ENCODE measurements at places on chromosomes 11 and 22.

DNA sequence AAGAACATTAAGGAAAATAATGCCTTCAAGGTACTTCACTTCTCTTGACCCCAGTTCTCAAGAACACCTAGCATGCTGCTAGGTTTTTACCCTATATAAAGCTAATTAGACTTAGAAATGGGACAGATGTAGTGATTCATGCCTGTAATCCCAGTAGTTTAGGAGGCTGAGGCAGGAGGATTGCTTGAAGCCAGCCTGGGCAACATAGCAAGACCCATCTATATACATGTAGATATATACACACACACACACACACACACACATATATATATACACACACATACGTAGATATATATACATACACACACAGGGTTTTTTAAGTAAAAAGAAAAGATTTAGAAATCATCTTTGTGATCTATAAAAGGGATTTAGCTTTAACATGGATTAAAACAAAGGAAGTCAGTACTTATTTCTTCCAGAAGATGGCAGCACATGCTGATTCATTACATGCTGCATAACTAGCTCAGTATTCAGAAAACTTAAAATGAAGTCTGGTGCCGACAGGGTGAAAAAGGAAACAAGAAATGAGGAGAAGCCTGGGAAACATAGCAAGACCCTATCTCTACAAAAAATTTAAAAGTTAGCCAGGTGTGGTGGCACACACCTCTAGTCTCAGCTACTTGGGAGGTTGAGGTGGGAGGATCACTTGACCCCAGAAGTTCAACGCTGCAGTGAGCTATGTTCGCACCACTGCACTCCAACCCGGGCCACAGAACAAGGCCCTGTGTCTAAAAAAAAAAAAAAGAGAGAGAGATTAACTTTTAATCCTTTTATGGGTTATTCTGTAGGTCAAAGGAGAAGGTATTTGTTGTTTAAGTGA lies 28.5 kb upstream of the RBX1 start:
- DNase-seq, result no peak

- DNase-seq, result no peak
Measured at GRCh38 chr11:128948583-128948982, 5.9 kb upstream of the TP53AIP1 start.

DNA sequence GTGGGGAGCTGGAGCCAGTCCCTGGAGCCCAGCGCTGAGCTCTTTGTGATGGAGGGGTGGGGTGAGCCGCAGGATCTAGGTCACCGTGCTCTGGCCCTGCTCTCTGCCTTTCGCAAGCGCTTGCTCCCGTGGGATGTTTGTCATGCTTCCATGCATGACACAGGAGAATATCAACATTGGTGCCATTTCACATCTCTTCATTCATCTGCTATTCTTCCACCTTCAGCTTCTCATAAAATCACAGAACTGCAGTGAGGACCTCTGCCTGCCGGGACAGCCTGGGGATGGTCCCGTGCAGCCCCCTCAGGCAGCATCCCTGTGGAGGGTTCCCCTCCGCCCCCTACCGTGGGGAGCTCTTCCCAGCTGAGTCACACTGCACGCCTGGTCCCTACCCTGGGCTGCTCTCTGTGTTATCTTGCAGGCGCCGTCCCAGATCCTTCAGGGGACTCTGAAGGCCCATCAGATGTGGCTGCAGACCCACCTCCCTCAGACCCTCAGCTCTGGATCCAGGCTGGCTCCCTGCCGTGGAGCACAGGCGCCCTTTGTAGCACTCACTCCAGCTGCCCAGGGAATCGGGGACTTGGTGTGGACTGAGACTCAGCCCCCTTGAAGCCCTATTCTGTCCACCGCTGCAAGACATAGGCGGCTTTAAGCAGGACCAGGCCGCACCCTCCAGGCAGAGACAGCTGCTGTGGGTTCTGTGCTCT lies 5.1 kb upstream of the SEPTIN5 start:
- no peak for DNase-seq

- no peak for DNase-seq
Measured at GRCh38 chr11:106958517-106959248, 59.6 kb downstream of the GUCY1A2 start.

DNA sequence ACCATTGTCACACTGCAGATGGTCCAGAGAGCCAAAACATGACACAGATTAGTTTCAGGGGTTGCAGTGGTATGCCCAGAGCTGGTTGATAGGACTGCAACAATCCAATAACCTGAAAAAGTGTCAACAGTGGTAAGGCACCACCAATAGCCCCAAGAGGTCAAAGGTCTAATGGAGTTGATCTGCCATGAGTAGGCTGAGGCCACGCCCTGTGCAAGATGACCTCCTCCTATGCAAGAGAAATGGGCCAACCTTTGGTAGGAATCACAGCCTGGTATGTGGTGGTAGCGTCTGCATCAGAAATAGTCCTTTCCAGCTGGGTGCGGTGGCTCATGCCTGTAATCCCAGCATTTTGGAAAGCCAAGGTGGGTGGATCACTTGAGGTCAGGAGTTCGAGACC lies 19.6 kb downstream of the GUCD1 start:
- no peak for DNase-seq

DNA sequence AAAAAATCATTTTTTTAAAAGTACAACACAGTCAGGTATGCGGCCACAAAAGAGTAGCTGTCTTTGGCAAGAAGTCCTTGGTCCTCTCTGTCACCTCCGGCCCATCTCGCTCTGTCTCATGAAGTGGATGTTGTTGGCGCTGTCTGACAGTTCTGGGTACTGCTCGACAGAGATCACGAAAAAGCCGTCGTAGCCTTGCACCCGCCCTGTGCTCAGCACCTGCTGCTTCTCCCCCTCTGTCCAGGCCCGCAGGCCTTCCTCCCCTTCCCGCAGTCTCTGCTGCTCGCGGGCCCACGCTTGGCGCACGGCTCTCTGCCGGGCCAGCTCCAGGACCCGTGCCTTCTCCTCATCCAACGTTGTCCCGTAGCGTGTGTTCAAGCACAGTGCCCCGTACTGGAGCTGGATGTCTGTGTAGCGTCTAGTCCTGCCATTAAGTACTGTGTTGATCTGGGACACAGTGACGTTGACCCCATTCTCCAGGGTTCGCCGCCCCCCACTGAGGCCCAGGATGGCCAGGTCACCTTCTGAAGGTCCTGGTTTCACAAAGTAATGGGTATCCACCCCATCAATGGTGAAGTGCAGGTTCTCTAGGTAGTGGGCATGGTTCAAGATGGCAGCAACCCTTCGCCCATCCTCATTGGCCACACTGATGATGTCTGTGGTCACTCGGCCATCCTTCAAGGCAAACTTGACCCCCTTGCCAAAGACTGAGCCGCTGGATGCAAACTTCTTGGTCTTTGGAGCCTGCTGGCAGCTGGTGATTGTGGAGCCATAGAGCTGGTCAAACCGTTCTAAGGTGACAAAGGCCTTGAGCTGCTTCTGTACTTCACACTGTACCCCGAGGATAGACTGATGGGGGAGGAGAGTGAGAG lies 83.5 kb upstream of the NARS2 start:
- DNase-seq, result no peak

GRCh38 chr11:7965386-7965785 lies at the start of gene NLRP10:
TSS of gene NLRP10 (minus strand) at chr11:7965447. CDS start at chr11:7963495, 1,952 bp downstream.
- DNase-seq, result no peak

- no peak for DNase-seq
Measured at GRCh38 chr11:73413256-73413655, 37.1 kb downstream of the RELT start.

- no peak for DNase-seq
Measured at GRCh38 chr11:35484435-35484834, 41.0 kb downstream of the PAMR1 start.

GRCh38 chr11:31408201-31408600 lies 38.5 kb downstream of the DNAJC24 start:
- DNase-seq, result no peak

DNA sequence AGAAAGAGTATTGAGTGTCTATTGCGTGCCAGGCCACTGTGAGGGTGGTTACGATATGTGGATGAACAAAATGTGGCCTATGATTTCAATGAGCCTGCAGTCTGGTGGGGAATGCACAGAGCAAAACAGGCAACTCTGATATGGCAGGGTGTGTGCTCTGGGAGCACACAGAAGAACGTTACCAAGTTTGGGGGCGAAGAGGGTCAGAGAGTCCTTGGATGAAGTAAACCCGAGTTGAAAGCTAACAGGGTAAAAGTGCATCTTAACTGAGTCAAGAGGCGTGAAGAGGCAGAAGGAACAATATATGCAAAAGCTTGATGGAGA lies 258 bp downstream of the CFAP68 start:
- DNase-seq, result no peak

DNA sequence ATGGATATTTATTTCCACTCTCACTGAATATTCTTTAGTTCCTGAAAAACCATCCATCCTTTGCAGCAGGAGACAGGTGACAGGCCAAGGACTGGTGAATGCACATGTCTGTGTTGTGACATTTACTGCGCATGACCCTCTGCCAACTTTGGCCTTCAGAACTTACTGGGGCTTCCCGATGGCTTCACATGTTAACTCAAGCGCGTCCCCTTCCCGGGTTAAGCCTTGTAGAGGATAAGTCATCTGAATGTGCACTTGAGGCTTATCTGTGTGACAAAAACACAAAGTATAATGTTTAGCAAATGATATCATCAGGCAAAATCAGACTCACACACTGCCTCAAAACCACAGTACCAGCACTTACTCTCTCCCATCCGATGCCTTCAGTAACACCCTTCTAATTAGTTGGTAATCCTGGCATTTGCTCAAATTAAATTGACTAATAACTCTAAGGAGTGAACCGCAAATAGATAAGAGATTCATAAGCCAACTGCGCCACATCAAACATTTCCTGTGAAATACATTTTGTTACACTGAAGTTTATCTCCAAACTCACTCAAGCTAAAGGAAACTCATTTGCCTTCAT lies 286.4 kb downstream of the CADM1 start:
- DNase-seq, result no peak

DNA sequence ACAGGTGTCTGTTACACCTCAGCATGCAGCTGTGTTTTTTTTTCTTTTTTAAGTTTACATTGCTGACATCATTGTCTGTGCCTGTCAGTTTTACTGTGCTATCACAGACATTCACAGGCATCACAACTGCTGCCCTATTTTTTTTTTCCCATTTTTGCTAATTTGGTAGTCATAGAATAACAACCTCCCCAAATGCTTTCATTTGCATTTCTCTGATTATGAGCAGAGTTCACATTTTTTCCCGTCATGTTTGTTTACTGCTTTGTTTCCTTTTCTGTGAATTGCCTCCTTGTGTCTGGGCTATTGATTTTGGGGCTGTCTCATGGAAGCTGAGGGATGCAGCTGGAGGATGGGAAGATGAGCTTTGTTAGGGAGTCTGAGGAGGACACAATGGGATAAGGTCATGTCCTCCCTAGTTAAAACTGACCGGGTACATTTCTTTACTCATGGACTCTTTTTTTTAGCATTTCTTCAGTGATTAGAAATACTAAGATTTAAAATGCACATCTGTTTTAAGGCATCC lies 155.1 kb downstream of the LDLRAD3 start:
- no peak for DNase-seq

- no peak for DNase-seq
Measured at GRCh38 chr22:24542641-24543040, 12.3 kb downstream of the GUCD1 start.

GRCh38 chr11:19253817-19254216 lies 13.1 kb upstream of the E2F8 start:
- DNase-seq, result no peak

- no peak for DNase-seq
Measured at GRCh38 chr11:69195824-69196782, 40.4 kb downstream of the SMIM38 start.

- no peak for DNase-seq
Measured at GRCh38 chr22:26722159-26722558, 64.8 kb downstream of the MIAT start.

DNA sequence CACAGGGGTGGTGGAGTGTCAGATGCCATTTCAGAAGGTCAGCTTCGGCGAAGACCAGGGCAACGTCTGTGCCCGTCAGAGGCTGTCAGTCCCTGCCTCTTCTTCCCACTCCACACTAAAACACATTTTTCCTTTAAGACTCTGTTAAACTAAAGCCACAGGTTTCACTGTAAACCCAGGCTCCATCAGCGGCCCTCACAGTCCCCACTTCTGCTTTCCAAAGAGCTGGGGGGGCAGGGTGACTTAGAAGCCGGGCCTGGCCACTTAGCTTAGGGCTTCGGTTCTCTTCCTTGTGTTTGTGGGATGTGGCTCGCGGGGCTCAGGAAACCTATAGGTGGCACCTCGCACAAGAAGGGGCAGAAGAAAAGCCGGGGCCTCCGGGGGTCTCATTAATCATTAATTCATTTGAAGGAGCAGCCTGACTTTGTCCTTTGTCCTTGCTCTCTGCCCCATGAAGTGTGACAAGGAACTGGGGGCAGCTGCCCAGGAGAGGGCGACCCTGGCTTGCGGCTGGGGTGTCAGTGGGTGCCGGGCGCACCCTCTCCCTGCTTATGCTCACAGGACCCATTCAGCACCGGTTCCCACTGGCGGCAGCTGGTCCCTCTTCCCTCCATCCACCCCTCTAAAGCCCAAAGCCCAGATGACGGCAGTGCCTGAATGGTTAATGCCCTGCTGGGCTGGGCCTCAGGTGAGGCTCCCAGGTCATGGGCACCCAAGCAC lies 4.1 kb downstream of the SLC25A45 start:
- DNase-seq, result no peak

DNA sequence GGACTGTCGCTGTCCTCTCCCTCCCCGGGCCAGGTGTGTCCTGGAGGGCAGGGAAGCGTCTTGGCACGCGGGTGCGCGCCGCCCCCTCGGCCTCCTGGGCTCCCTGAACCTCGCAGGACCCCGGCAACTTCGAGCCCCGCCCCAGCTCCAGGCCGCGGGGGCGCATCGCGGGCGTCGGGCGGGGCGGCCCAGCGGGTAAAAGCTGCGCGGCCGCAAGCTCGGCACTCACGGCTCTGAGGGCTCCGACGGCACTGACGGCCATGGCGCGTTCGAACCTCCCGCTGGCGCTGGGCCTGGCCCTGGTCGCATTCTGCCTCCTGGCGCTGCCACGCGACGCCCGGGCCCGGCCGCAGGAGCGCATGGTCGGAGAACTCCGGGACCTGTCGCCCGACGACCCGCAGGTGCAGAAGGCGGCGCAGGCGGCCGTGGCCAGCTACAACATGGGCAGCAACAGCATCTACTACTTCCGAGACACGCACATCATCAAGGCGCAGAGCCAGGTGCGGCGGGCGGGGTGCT lies at the start of gene CST6:
Gene CST6 (plus strand): TSS at position 224 of the 519 bp plus-strand sequence. CDS start 37 bp downstream, at position 261.
- no peak for DNase-seq

DNA sequence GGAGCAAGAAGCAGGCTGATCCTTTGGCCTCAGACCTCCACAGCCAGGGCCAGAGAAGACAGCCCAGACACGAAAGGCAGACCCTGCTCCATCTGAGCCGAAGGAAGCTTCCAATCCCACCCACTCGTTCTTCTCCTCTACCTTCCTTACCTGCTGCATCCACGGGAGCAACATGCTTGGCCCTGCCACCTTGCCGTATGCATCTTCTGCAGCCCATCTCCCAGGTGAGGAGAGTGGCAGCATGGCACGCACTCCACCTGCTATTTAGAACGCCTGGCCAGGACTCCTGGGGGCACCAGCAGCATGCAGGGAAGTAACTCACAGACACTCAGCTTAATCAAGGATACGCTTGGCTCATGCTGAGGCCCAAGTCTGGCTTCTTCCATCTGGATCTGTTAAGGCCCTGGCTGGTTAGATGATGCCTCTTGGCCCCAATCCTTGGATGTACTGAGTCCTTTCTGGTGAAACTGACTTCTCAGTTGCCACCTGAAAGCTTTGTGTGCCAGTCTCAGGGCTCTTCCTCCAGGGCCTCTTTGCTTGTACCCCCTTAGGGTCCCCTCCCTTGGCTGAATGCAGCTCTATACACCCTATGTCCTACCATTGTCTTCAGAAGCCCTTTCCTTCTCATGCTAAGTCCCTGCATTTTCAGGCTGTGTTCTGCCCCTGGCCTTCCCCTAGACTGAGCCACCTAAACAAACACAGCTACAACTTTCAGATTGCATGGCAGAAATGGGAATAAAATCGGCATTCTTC lies 604.9 kb downstream of the BUD13 start:
- DNase-seq, result no peak
